H9 (cell line): ENCODE measurements at places on chromosomes 7 and 10. TPM values are rescaled to one million over a fixed set of nuclear protein-coding genes. Genes with fewer than 3 reads are reported as not detected.

The ZNF488 gene
- 2.9 and 3.2 TPM in 2 replicates for total RNA-seq

The SEMA3E gene
- total RNA-seq: 0.39 and 0.61 TPM in 2 replicates

The CPED1 gene
- total RNA-seq: 0.13 and 0.15 TPM in 2 replicates

The ADARB2 gene
- total RNA-seq: 0.87 and 1.0 TPM in 2 replicates

The CLRN3 gene
- not detected in 2 replicates for total RNA-seq

The ZNF727 gene
- not detected in 2 replicates for total RNA-seq
